ENCODE measurements at places on chromosomes 2 and 18.

GRCh38 chr2:170533156-170533555 lies 182.0 kb upstream of the SP5 start:
- H3K4me1 ChIP-seq, result no peaks in the 10 kb centered on the region
- no peak for DNase-seq
- peaks cover 18% of the 10 kb centered on the region for H3K27me3 ChIP-seq
- H3K36me3 ChIP-seq, result no peaks in the 10 kb centered on the region

DNA sequence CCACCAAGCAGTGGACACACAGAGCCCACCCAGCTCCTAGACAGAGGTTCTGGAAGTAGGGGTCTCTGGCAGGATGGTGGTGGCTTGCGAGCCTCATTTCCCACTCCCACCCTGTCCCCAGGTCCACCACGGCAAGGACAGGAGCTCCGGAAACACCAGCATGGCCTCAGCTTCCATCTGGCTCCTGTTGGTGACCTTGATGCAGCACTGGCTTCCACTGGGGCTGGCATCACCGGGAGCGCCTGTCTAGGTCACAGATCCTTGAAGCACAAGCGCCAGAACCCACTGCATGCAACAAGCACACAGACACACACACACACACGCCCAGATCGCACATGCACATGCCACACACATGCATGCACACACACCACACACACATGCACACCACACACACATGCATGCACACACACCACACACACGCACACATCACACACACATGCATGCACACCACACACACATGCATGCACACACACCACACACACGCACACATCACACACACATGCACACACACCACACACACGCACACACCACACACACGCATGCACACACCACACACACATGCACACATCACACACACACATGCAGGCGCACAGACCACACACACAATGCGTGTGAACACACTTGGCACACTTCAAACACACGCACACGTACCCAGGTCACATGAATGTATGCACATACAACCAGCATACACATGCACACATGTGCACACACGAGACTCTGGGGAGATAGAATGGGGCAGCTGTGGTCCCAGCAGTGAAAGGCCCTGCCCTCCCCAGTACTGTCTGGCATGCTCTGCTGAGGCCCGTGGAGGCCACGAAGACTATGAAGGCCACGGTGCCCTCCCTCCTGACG lies 63.7 kb downstream of the TWIST2 start:
- no peak overlapping the region for H3K27ac ChIP-seq
- no peak for DNase-seq
- peaks cover 1% of the 10 kb centered on the region for H3K36me3 ChIP-seq
- H3K27me3 ChIP-seq, result peaks cover 27% of the 10 kb centered on the region
- no peaks in the 10 kb centered on the region for H3K4me1 ChIP-seq
- H3K4me3 ChIP-seq, result no peak overlapping the region

DNA sequence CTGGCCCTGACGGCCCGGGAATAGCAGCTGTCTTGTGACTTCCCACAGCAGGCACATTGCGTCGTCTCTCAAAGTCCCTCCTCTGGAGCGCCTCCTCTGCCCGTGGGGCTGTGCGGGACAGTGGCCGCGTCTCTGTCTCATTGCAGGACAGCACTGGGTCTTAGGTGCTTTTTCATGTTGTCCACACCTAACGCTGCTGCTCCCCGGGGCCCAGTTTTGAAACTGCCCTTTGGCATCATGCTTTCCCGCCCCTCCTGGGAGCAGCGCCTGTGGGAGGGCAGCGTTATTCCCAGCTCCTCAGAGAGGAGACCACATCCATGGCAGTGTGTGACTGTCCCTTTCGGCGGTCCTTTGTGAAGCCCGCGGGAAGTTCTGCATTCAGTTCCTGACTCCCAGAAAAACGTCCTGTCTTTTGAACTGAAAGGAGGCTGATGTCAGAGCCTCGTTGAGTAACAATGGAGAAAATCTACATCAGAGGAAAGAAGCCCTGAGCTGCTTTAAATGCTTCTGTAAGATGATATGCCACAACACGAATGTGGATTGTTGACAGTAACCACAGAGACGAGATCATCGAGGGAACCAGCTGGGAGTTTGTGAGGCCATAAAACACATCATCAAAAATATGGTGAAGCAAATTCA lies 226.0 kb downstream of the FAM210A start:
- peaks cover 17% of the 10 kb centered on the region for H3K4me1 ChIP-seq
- DNase-seq, result no peak
- no peak overlapping the region for H3K4me3 ChIP-seq
- H3K36me3 ChIP-seq, result peaks cover 3% of the 10 kb centered on the region

DNA sequence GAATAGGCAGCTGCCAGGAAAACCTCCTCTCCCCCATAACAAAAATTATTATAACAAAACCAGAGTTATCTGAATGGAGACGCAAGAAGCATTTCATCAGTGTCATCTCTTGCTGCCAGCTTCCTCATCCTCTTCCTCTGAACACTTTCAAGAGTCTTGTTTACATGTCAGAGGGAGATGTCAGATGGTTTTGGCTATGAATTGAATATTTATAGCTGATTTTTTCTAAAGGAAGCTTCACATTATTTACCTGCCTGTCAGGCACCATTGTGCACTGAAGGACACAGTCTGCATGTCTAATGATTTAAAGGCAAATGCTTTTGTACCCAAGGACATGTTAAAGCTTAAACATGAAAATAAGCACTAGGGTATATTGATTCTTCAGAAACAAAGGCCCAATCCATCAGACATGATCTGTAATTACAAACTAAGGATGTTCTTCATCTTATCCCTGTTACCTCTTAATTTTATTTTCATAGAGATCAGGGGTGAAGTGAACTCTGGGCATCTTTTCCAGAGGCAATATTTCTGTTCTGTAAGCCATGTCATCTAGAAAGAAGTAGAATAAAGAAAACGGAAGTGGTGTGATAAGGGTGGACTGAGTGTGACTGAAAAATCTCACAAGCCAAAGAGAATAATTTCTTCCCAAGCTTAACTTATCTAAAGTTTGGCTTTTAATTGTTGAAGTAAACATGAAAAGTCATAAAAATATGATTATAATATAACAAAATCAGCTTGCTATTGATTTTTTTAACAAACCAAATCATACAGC lies 168.7 kb downstream of the ANKRD44 start:
- H3K4me1 ChIP-seq, result peaks cover 76% of the 10 kb centered on the region
- no peaks in the 10 kb centered on the region for H3K27me3 ChIP-seq
- peaks cover 39% of the 10 kb centered on the region for H3K36me3 ChIP-seq
- peak overlapping the region; percentile 32 for H3K4me3 ChIP-seq
- peak overlapping the region; percentile 64 for H3K27ac ChIP-seq
- DNase-seq, result no peak

DNA sequence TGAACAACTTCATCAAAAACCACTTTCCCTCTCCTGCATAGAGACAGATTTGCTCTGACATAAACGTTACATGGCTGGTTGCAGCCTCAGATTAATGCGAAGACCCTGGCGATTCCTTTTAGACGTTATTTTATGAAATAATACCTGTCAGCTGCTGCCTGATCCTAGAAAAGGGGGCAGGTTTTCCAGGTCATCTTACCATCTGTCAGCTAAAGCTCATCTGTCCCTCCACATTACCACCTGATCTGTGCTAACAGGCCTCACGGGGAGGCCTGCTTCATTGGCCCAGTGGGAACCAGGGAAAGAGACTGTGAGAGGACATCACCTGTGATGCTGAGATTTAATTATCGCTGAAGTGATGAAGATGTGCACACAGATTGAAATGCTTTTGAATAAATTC lies 261.0 kb downstream of the ARHGAP15 start:
- H3K4me3 ChIP-seq, result no peak overlapping the region
- H3K36me3 ChIP-seq, result peaks cover 14% of the 10 kb centered on the region
- H3K27me3 ChIP-seq, result no peaks in the 10 kb centered on the region
- H3K4me1 ChIP-seq, result peaks cover 58% of the 10 kb centered on the region

- no peak overlapping the region for H3K27ac ChIP-seq
- no peaks in the 10 kb centered on the region for H3K36me3 ChIP-seq
- no peaks in the 10 kb centered on the region for H3K4me1 ChIP-seq
- H3K4me3 ChIP-seq, result no peak overlapping the region
- DNase-seq, result no peak
Measured at GRCh38 chr2:118654945-118655344, 192.5 kb downstream of the EN1 start.

DNA sequence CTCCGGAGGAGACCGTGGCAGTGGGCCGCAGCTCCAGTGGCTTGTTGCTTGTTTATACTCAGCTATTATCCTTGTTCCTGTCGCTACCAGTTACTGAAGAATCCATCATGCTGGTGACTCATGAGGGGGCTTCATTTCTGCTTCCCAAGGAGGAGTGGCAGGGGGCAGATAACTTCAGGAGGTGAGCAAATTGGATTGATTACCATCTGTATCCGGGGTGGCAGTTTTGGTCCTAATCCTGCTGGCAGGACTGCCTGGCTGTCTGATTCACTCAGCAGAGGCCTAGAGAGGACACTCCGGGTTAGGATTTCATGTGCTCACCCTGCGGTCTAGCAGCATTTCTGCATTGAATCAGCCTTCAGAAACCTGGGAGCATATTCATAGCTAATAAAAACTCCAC lies 230.0 kb downstream of the ACTR3 start:
- no peak for DNase-seq
- peaks cover 46% of the 10 kb centered on the region for H3K27me3 ChIP-seq
- no peak overlapping the region for H3K27ac ChIP-seq
- no peaks in the 10 kb centered on the region for H3K36me3 ChIP-seq
- no peak overlapping the region for H3K4me3 ChIP-seq

DNA sequence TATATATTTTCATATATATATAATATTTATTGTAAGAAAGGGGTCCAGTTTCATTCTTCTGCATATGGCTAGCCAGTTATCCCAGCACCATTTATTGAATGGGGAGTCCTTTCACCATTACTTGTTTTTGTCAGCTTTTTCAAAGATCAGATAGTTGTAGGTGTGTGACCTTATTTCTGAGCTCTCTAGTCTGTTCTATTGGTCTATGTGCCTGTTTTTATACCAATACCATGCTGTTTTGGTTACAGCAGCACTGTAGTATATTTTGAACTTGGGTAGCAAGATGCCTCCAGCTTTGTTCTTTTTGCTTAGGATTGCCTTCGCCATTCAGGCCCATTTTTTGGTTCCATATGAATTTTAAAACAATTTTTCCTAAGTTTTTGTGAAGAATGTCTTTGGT lies 320.1 kb downstream of the CDH2 start:
- no peak overlapping the region for H3K27ac ChIP-seq
- H3K4me3 ChIP-seq, result no peak overlapping the region
- no peaks in the 10 kb centered on the region for H3K27me3 ChIP-seq
- H3K36me3 ChIP-seq, result no peaks in the 10 kb centered on the region
- no peaks in the 10 kb centered on the region for H3K4me1 ChIP-seq

DNA sequence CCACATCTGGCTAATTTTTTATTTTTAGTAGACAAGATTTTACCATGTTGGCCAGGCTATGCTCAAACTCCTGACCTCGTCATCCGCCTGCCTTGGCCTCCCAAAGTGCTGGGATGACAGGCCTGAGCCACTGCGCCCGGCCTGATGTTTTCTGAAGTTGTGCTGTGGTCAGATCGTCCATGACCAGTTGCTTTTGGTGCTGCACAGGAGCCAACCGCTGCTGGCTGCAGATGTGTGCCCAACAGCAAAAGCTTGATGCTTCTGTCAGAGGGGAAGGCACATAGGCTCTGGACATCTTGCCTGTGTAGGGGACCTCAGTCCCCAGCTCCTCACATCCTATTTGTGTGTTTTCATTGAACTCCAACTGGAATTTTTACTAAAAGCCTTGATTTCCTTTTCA lies 218.3 kb downstream of the AGAP1 start:
- no peak overlapping the region for H3K4me3 ChIP-seq
- H3K27me3 ChIP-seq, result no peaks in the 10 kb centered on the region
- H3K27ac ChIP-seq, result no peak overlapping the region
- H3K4me1 ChIP-seq, result peaks cover 36% of the 10 kb centered on the region
- DNase-seq, result no peak
- peaks cover 2% of the 10 kb centered on the region for H3K36me3 ChIP-seq

DNA sequence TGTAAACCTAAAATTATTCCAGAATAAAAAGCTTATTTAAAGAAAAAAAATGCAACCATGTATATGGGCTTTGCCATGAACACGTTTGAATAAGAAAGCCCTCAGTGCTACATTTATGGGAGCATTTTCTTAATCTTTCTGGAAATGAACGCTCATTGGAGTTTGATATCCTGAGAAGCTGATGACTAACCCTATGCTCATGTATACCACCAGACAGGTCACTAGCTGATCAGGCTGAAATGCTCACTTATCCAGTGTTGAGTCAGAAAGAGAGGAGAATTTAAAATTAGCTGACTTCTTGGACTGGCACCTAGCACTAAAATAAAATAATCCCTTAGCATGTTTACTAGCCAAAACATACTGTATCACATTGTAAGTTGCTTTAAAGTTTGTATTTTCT lies 254.9 kb upstream of the SIX3 start:
- H3K4me1 ChIP-seq, result no peaks in the 10 kb centered on the region
- no peak overlapping the region for H3K4me3 ChIP-seq
- H3K27ac ChIP-seq, result no peak overlapping the region
- no peak for DNase-seq
- H3K36me3 ChIP-seq, result peaks cover 3% of the 10 kb centered on the region
- no peaks in the 10 kb centered on the region for H3K27me3 ChIP-seq

DNA sequence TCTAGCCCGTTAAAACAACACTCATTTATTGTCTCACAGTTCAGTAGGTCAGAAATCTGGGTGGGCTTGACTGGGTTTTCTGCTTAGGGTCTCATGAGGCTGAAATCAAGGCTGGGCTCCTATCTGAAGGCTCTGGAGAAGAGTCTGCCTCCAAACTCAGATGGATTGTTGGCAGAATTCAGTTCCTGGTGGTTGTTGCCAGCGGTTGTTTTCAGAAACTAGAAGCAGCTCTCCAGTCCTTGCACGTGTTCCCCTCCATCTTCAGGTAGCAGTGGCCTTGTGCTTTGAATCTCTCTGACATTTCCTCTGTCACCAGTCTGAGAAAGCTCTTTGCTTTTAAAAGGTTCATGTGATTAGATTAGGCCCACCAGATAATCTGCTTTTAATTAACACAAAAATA lies 20.1 kb upstream of the FN1 start:
- no peak overlapping the region for H3K4me3 ChIP-seq
- H3K27ac ChIP-seq, result no peak overlapping the region
- no peak for DNase-seq
- H3K36me3 ChIP-seq, result no peaks in the 10 kb centered on the region
- H3K27me3 ChIP-seq, result peaks cover 32% of the 10 kb centered on the region

- H3K27ac ChIP-seq, result no peak overlapping the region
- DNase-seq, result no peak
- no peak overlapping the region for H3K4me3 ChIP-seq
- no peaks in the 10 kb centered on the region for H3K27me3 ChIP-seq
- no peaks in the 10 kb centered on the region for H3K4me1 ChIP-seq
Measured at GRCh38 chr2:125596612-125597011, 1059.3 kb upstream of the GYPC start.

- no peak overlapping the region for H3K4me3 ChIP-seq
- no peaks in the 10 kb centered on the region for H3K36me3 ChIP-seq
- H3K27ac ChIP-seq, result no peak overlapping the region
Measured at GRCh38 chr2:58030771-58031170, 15.8 kb upstream of the VRK2 start.
